Immature natural killer cell (primary cell): ENCODE measurements at places on chromosomes 2 and 18. TPM values are rescaled to one million over a fixed set of nuclear protein-coding genes. Genes with fewer than 3 reads are reported as not detected.

- no peak overlapping the region for H3K4me3 ChIP-seq
- no peaks in the 10 kb centered on the region for H3K4me1 ChIP-seq
- DNase-seq: no peak
- H3K27ac ChIP-seq: no peak overlapping the region
- H3K36me3 ChIP-seq: no peaks in the 10 kb centered on the region
Observed at GRCh38 chr2:133733901-133734255, 165.6 kb upstream of the NCKAP5 start.

- peaks cover 6% of the 10 kb centered on the region for H3K27me3 ChIP-seq
- no peak overlapping the region for H3K27ac ChIP-seq
- DNase-seq: no peak
- H3K36me3 ChIP-seq: no peaks in the 10 kb centered on the region
Observed at GRCh38 chr18:10315522-10315921, 138.9 kb upstream of the APCDD1 start.

The MC2R gene
- not detected for polyA plus RNA-seq

The SLC5A7 gene
- not detected for polyA plus RNA-seq
